Tracheal epithelial cell (primary cell): ENCODE measurements at places on chromosomes 4 and X. TPM values are rescaled to one million over a fixed set of nuclear protein-coding genes. Genes with fewer than 3 reads are reported as not detected.

The MAGEB1 gene
- not detected in 2 replicates for total RNA-seq

The MAGEA2B gene
- total RNA-seq, result not detected in 2 replicates

The EGFL6 gene
- 0.21 TPM in 1 of 2 replicates, not detected in the other for total RNA-seq

The MAGEA10 gene
- not detected in 2 replicates for total RNA-seq

The GLUD2 gene
- total RNA-seq, result 0.72 and 0.85 TPM in 2 replicates

The UTP14A gene
- total RNA-seq, result 15.6 and 21.0 TPM in 2 replicates

The OPRPN gene
- not detected in 2 replicates for total RNA-seq

The RHOXF2B gene
- under 0.01 TPM in 1 of 2 replicates, not detected in the other for total RNA-seq

The BCORL1 gene
- total RNA-seq, result 1.2 and 1.5 TPM in 2 replicates

The AMBN gene
- not detected in 2 replicates for total RNA-seq

The CFI gene
- total RNA-seq, result 1.1 and 2.9 TPM in 2 replicates

The ZNF141 gene
- total RNA-seq, result 7.7 and 9.4 TPM in 2 replicates

The PF4V1 gene
- 2.7 TPM in 1 of 2 replicates, not detected in the other for total RNA-seq

The C4orf36 gene
- total RNA-seq, result 1.3 and 2.9 TPM in 2 replicates

The GPR50 gene
- not detected in 2 replicates for total RNA-seq

The TMSB15A gene
- 0.24 TPM in 1 of 2 replicates, not detected in the other for total RNA-seq

The ATOH1 gene
- not detected in 2 replicates for total RNA-seq

The SPANXA2 gene
- total RNA-seq, result not detected in 2 replicates

The CXCL8 gene
- 3.2 and 412 TPM in 2 replicates for total RNA-seq

The DMD gene
- total RNA-seq, result 3.4 and 8.7 TPM in 2 replicates

The HPSE gene
- 0.72 and 3.0 TPM in 2 replicates for total RNA-seq

The WWC2 gene
- total RNA-seq, result 8.1 and 18.3 TPM in 2 replicates

The CXCL11 gene
- total RNA-seq, result 2.2 TPM in 1 of 2 replicates, not detected in the other

The MTNR1A gene
- total RNA-seq, result not detected in 2 replicates

The VGLL1 gene
- total RNA-seq, result 0.43 and 1.4 TPM in 2 replicates

The SLC9A7 gene
- total RNA-seq, result 10.9 and 24.6 TPM in 2 replicates

The F11 gene
- not detected in 2 replicates for total RNA-seq
